ENCODE measurements at places on chromosomes 13 and 19.

- peak; percentile 26 for DNase-seq
These were observed at the start of gene HS6ST3 for GRCh38 chr13:96089749-96090239. TSS of gene HS6ST3 (plus strand) at chr13:96090107.

DNA sequence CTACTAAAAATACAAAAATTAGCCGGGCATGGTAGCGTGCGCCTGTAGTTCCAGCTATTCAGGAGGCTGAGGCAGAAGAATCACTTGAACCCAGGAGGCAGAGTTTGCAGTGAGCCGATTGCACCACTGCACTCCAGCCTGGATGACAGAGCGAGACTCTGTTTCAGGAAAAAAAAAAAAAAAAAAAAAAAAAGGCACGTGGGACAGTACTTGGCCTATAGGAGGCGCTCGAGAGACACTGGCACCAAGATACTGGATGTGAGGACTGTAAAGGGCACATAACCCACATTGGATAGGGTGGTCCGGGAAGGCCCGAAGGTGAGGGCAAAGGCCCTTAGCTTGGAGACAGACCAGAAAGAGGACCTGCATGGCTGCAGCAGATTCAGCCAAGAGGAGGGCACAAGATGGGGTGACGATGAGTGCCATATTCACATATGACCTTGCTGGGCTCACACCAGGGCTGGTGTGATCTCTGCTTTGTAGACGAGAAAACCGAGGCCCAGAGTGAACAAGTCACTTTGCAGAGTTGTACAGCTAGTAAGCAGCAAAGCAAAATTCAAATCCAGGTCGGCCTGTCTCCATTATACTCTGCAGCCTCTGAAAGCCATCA, 89.4 kb downstream of the DPF1 start:
- peak; percentile 68 for DNase-seq

DNA sequence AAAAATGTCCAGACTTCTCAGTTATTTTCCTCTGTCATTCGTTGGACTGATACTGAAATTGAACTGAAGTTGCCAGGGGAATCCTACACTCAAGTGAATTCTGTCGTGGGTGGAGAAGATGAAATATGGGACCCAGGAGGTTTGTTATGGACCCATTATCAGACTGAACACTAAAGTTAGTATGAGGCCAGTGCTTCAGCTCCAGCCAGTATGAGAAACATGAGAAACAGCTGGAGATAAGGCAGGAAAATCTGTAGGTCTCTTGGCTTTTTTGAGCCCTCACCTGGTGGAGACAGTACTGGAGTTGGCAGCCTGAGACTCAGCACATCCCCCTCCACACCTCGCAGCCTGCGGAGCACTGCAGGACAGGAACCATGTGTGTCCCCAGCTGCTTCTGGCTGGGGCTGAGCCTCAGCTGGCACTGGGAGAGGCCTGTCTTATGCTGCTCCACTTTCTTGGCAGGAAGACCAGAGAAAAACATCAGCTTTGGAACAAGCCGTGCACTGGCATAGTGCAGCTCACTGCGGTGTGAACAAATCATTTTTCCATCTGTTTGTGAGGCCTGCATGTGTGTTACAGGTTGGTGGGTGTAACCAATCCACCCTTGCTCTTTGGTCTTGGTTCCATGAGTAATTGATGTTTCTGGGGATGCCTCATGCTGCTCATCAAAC, 641.0 kb downstream of the FGF9 start:
- DNase-seq, result no peak

- DNase-seq, result no peak
These were observed 51.3 kb downstream of the ZNF536 start for GRCh38 chr19:30423481-30423880.

- no peak for DNase-seq
These were observed 50.6 kb upstream of the MTIF3 start for GRCh38 chr13:27500806-27501534.

GRCh38 chr13:48235341-48236135, 2.5 kb downstream of the ITM2B start:
- peak; percentile 47 for DNase-seq

DNA sequence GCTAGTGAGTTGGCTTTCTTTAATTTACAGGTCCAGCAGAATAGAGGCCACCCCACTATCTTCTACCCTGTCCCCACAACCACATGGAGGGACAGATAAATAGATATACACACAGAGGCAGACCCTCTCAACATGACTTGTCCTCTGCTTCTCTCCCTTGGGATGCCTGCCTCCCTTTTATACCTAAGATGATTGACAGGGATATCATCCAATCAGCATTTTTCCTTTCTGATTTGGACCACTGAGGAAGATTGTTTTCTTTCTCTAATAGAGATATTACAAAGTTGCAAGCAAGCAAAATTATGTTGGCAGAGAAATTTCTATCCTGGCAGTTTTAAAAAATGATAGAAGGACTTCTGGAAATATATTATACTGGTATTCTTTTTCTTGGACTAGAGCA, 35.8 kb downstream of the STOML3 start:
- no peak for DNase-seq

- no peak for DNase-seq
These were observed 217.0 kb upstream of the OBI1 start for GRCh38 chr13:78875792-78876580.

GRCh38 chr13:50711996-50712395, 131.5 kb downstream of the DLEU7 start:
- no peak for DNase-seq

DNA sequence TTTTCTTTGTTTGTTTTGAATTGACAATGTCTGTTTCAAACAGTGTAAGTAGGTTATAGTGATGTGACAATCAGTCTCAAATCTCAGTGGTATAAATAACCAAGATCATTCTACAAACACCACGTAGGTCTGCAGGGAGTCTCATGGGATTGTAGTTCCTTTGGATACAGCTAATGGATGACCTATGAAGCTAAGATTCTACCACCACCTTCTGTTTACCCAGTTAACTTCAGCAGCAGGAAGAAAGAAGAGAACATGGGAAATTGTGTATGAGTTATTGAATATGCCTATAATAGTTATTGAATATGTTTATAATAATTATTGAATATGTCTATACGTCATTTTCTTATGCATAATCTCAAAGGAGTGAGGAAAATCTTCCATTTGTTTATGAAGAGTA, 63.9 kb upstream of the SLITRK5 start:
- no peak for DNase-seq

GRCh38 chr13:93244141-93244917, 17.7 kb downstream of the GPC6 start:
- no peak for DNase-seq

DNA sequence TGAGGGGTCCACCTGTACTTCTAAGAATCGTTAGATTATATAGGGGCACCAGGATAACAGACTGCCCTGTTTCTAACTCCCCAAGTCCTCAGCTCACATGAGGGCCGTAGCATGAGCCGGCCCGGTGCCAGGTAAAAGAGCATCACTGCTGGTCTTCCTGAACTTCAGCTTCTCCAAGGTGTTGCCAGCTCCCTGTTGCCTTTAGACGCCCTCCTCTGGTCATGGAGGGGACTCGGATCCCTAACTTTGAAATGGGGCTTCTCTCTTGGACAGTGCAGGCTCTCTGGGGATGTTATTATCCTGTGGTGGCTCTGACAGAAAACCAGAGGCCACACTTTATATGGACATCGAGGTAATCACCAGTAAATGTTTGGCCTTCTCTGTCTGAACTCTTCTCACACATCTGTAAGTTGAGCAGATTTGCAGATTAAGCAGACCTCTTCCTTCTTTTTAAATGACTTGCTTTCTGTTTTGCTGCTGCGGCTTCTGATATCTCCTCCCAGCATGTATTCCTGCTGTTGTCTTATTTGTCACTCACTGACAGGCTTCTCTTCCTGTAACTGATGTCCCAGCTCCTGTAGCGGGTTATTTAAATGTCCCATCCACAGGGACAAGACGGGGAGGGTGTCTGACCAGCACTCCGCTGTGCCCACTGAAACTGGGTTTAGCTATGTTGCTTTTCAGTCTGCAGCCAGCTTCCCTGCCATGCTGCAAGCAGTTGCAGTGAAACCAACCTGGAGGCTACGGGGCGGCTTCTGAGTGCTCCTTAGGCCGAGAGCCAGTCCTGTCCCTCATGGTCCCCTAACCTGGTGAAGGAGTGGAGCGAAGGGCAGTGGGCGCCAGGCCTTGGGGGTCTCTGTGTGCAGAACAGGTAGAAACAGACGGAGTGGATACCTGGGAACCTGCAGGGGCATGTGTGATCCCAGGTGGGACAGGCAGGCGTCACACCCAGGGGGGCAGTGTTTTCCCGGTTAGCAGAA, 39.2 kb downstream of the TSSK6 start:
- peak; percentile 53 for DNase-seq

- peak; percentile 67 for DNase-seq
These were observed 3.3 kb downstream of the CFD start for GRCh38 chr19:862581-863314.
